Activated CD8-positive, alpha-beta memory T cell treated with anti-CD3 and anti-CD28 coated beads for 4 hours (primary cell): ENCODE measurements at places on chromosomes 2 and 18.

DNA sequence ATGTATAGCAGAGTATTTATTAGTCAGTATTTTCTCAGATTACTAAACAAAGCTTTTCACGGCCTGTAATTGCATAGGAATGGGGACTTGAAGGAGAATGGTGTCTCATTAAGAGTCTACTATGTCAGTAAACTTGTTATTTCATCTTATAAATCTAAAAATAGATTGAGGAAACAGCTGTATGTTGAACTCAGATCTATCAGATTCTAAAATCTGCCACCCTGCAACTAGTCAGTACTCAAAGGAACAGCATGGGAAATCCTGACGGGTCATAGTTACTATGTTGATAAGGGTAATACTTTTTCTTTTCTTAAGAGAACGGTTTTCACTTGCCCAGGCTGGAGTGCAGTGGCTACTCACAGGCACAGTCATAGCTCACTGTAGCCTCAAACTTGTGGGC, 70.2 kb upstream of the EMILIN2 start:
- no peak for DNase-seq

GRCh38 chr2:191758518-191759507, 80.9 kb downstream of the NABP1 start:
- DNase-seq, result peak; percentile 35

GRCh38 chr2:137208431-137208891, 443.1 kb downstream of the THSD7B start:
- DNase-seq, result no peak

DNA sequence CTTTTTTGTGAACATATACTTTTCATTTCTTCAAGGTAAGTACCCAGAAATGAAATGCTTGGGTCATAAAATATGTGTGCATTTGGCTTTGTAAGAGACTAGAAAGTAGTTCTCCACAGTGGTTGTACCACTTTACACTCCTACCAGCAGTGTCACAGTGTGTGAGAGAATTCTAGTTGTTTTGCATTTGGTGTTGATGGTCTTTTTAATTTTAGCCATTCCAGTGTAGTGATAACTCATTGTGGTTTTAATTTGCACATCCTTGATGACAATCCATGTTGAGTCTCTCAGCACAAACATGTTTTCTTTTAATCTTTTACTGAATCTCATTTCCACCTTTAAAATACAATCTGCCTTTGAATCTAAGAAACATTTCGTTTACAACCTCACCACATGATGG, 402.5 kb upstream of the ETAA1 start:
- DNase-seq, result no peak

- no peak for DNase-seq
Observed at GRCh38 chr2:42385225-42385624, 24.2 kb upstream of the COX7A2L start.

DNA sequence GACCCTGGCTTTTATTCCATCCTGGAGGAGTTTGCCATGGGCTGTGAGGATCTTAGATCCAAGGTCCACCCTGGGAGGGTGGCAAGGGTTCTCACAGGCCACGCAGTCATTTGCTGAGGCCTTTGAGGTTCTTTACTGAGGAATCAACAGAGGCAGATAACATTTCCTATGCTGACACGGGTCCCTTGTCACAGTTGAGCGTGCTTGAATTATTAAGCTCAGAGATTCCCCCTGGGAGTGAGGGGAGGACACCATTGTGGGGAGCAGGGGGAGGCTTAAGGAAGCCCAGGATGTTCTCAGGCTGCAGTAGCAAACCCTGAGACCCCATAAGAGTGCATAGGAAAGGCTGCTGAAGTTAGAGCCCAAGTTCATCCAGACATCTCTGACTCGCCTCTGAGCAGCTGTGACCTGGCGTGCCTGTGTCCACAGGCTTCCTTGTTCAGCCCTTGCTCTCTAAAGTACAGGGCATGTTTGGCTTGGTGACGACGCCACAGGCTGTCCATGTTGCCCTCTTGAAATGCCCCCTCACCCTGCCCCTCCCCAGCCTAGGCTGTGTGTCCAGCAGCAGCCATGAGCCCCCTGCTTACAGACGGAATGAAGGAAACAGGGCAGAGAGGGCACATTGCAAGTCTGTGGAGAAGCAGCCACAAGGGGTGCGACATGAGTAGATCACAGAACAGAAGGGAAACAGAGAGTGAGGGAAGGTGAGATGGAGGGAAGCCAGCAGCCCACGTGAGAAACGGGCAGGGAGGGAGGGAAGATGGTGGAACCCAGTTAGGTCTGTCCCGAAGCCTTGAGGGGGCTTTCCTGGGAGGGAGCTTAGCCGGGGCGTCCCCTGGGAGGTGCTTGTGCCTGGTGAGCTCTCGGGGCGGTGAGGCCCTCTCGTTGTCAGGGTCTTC, 34.0 kb downstream of the NAPG start:
- DNase-seq, result no peak

GRCh38 chr18:31490387-31490786, 7.6 kb upstream of the DSG2 start:
- no peak for DNase-seq

- no peak for DNase-seq
Observed at GRCh38 chr18:55732227-55733106, 144.5 kb upstream of the TCF4 start.

GRCh38 chr2:232986155-232986554, 26.9 kb downstream of the NGEF start:
- DNase-seq, result no peak
